ENCODE measurements at places on chromosomes 5 and 9.
A peak's percentile ranks its signal among the peaks of the same experiment; 100 is the strongest.

DNA sequence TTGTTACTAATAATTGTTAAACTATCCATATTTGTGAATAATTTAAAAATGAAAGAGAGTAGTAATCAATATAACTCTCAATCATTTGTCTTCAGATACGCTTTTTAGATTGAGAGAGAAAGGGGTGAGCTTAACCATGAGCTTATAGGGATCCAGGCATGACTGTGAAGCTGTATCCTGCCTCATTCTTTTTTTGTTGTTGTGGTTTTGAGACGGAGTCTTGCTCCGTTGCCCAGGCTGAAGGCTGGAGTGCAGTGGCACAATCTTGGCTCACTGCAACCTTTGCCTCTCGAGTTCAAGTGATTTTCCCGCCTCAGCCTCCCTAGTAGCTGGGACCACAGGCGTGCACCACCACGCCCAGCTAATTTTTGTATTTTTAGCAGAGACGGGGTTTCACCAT lies 44.0 kb downstream of the NIPAL4 start:
- no peak for DNase-seq

DNA sequence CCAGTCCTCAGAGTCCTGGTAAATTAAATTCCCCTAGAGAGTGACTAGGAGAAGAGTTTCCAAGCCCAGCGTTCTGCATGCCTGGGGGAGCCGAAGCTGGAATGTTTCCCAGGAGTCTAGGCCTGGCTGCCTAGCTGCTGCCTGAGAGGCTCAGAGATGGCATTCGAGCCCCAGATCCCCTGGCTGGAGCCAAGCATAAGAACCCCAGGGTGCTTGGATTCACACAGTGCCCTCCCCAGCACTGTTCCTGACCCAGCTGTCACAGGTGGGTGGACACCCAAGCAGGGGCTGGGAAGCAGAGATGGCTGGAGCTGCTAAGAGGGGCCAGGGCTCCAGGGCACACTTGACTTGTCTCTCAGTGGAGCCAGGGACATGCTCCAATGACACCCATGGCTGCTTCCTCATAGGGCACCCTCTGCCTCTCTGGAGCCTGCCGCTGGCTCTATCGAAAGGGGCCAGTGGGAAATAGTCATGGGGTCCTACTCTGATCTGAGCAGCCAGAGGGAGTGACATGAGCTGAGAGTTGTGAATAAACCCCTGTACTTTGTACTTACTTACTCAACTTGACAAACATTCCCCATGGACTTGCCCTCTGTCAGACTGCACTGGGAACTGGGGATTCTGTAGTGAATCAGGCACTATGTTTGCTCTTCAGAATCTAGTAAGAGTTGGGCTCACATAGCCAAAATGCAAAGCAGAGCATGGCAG lies 62.6 kb upstream of the XPA start:
- DNase-seq = peak; percentile 22

GRCh38 chr9:122126331-122127261 lies 33.0 kb downstream of the NDUFA8 start:
- peak; percentile 66 for DNase-seq

DNA sequence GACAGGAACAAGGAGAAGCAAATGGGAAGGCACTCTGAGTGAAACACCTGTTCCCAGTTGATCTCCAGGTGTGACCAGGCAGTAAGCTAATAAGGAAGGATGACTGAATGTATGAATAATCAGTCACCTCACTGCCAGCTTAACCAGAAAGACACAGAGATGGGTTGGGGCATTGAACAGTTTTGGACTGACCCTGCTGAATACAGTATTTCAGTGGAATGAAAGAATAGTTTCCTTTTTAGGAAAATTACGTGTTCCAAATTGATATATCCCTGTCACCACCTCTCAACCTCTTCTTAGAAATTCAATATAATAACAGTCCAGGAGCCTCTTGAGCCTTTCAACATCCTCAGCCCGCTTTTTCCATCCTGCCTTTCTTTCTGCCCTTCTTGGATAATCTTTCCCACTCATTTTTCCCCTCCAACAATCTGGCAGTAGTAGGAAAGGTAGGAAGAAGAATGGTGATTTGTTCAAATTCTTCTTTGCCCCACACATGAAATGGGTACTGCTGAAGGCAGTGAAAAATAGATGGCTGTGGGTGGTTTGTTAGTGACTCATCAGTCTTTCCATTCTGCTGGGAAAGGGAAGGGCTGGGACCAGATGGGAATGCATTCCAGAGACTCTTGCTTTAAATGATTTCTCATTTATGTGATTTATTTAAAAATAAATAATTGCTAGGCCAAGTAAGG lies 117.9 kb downstream of the ZSWIM6 start:
- DNase-seq = peak; percentile 96

GRCh38 chr9:14403081-14403480 lies 89.1 kb upstream of the NFIB start:
- no peak for DNase-seq

- DNase-seq = no peak
Measured at GRCh38 chr5:27900761-27901160, 862.4 kb upstream of the CDH9 start.

DNA sequence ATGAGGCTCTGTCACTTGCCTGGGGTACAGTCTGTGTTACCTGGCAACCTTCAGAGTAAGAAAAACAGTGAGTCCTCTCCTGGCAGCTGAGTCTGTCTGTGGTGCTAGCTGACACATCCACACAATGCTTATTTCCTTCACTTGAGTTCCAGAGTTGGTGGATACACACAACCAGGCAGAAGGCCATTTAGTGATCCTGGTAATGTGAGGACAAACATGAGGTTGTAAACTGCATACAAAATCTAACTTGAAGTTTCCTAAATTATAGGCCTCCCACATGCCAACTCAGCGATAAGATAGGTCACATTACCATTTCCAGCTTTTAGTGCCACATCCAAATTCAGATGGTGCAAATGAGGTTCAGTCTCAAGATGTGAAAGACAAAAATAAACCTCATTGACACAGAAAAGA lies 125.5 kb downstream of the DCP2 start:
- peak; percentile 8 for DNase-seq

DNA sequence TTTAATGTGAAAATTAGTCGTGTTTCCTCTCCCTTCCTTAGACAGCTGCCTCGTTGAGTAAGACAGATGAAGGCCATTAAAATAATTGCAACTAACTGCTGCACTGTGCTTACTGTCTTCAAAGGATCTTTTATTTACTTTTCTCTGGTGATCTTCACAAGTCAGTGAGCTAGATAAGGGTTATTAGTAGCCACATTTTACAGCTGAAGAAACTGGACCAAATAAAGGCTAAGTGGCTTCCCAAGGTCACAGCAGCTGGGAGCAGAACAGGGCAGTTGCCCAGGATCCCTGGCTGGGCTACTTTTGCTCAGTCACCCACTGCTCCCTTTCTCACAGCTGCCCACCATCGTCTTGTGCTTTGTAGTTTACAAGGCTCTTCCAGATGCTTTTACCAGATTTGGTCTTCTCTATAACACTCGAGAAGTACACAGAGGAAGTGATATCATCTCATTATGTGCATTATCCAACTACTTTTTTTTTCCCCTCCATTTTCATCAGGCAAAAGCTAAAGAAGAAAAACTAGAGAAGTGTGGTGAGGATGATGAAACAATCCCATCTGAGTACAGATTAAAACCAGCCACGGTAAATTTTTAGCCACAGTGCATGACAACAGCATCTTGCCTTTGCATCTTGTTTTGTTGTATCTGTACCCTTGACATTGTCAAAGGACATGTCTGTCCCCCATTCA lies 61.8 kb downstream of the ERAP1 start:
- peak; percentile 67 for DNase-seq

DNA sequence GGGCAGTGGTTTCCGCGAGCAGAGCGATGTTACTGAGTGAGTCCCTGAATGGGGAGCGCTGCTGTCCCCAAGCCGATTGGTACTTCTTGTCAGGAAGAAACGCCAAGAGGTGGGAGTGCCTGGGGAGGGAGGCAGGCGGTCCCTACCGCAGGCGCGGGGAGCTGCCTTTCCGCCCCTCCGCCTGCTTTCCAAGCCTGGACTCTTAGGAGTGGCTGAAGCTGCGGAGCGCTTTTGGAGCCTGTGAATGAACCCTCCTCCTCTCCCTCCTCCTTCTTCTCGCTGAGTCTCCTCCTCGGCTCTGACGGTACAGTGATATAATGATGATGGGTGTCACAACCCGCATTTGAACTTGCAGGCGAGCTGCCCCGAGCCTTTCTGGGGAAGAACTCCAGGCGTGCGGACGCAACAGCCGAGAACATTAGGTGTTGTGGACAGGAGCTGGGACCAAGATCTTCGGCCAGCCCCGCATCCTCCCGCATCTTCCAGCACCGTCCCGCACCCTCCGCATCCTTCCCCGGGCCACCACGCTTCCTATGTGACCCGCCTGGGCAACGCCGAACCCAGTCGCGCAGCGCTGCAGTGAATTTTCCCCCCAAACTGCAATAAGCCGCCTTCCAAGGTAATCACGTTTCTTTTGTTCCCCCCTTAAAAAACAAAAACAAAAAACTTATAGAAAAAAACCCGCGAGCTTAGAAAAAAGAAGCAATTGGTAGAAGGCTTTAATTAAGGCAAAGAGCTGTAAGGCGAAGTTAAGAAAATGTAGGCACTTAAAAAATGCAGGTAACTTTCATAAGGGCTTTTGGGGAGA lies at the start of gene VCAN:
Gene VCAN (plus strand): TSS at position 340 of the 808 bp plus-strand sequence. CDS start 11,775 bp downstream, outside the sequence.
- DNase-seq = peak; percentile 89
